H7 (cell line): ENCODE measurements at places on chromosomes 16 and 17.

- DNase-seq, result no peak
Measured at GRCh38 chr16:88809068-88809675, 2.6 kb downstream of the APRT start.

DNA sequence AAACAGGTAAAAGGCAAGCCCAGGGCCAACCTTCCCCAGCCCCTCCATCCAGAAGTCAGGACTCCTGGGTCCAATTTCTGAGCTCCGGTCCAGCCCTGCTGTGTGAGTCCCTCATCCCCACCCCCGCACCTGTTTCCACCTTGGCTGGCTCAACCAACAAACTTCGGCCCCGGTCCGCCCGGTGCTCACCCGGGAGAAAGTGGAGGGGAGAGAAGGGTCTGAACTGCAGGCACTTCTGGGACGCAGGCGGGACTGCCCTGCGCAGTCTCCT lies 541 bp downstream of the RHBDF2 start:
- no peak for DNase-seq

DNA sequence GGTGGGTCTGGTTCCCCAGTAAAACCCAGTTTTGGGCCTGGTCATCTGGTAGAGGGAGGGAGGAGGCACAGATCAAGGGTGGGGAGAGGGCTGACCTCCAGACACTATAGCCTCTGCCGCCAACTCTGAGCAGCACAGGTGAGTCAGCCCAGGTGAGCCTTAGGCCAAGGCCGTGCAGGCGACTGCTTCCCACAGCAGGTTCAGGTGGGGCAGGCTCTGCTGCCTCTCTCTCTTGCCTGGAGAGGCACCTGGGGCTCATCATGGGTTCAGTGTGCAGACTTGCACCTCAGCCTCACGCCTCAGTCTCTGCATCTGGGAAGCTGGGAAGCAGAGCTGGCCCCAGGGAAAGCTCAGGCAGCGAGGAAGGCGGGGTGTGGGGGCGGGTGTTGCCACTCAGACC lies 37.8 kb upstream of the IL34 start:
- DNase-seq, result no peak

DNA sequence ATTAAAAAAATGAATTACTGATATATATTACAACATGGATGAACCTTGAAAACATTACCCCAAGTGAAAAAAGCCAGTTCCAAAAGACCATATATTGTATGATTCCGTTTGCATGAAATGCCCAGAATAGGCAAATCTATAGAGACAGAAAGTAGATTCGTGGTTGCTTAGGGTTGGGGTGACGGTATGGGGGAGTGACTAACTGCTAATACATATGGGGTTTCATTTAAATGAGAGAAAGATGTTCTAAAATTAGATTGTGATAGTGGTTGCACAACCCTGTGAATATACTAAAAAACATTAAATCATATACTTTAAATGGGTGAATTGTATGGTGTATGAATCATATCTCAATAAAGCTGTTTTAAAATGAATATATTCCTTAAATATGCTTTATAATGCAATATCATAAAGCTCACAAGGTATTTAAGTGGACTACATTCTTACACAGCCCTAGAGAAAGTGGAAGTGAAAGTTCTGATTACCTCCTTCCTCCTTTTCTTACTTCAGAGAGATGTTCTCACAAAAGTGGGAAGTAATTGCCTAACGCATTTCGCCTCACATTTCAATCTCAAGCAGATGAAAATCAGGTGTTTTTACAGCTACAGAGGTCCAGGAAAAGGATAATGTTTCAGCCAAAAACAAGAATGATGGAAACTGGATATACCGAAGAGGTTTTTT lies 142.7 kb upstream of the GNAO1 start:
- no peak for DNase-seq

DNA sequence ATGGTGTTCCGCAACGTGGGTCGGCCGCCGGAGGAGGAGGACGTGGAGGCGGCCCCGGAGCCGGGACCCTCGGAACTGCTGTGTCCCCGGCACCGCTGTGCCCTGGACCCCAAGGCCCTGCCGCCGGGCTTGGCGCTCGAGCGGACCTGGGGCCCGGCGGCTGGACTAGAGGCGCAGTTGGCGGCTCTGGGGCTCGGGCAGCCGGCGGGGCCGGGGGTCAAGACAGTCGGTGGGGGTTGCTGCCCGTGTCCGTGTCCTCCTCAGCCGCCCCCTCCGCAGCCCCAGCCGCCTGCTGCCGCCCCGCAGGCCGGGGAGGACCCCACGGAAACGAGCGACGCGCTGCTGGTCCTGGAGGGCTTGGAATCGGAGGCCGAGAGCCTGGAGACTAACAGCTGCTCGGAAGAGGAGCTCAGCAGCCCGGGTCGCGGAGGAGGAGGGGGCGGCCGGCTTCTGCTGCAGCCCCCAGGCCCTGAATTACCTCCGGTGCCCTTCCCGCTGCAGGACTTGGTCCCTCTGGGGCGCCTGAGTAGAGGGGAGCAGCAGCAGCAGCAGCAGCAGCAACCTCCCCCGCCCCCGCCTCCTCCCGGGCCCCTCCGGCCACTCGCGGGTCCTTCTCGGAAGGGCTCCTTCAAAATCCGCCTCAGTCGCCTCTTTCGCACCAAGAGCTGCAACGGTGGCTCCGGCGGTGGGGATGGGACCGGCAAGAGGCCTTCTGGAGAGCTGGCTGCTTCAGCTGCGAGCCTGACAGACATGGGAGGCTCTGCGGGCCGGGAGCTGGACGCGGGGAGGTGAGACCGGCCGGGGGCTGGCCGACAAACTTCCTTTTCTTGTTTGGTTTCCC lies 821 bp downstream of the SOCS7 start:
- DNase-seq, result peak; percentile 69

- peak; percentile 78 for DNase-seq
Measured at GRCh38 chr16:71895679-71896365, 491 bp downstream of the IST1 start.

- DNase-seq, result no peak
Measured at GRCh38 chr16:22967521-22968095, 153.6 kb downstream of the HS3ST2 start.

- no peak for DNase-seq
Measured at GRCh38 chr17:83081684-83082201, 2.3 kb downstream of the METRNL start.

- DNase-seq, result no peak
Measured at GRCh38 chr16:76162046-76162445, 115.2 kb upstream of the CNTNAP4 start.

- no peak for DNase-seq
Measured at GRCh38 chr17:57629470-57629869, 115.6 kb downstream of the CCDC182 start.

DNA sequence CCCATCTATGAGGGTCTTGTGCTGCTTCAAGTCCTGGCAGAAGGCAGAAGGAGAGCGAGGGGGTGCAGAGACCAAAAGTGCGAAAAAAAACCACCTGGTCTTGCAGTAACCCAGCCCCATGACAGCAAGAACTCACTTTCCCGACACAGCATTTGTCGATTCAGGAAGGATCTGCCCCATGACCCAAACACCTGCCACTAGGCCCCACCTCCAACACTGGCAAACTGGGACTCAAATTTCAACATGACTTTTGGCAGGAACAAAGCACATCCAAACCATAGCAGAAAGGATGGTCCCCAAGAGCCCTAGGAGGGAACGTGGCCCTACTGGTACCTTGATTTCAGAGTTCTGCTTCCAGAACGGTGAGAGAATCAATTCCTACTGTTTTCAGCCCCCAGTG lies 34.7 kb upstream of the KLHDC4 start:
- no peak for DNase-seq

DNA sequence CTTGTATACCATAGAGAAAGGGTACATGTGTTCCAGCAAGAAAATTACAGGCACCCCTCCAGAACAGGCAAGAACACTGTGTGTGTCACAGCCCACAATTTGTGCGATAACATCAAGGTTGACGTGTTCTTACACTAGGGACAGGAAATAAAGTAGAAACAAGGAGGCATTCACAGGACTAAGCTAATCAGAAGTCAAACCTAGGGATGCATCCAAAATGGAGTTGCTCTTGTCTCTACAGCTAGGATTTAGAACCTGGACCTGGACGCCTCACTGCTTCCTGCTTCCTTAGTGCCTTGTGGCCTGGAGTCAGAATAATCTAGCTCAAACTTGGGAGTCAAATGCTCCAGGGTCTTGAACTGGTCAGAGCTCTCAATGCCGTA lies 41.3 kb downstream of the GINS3 start:
- no peak for DNase-seq

DNA sequence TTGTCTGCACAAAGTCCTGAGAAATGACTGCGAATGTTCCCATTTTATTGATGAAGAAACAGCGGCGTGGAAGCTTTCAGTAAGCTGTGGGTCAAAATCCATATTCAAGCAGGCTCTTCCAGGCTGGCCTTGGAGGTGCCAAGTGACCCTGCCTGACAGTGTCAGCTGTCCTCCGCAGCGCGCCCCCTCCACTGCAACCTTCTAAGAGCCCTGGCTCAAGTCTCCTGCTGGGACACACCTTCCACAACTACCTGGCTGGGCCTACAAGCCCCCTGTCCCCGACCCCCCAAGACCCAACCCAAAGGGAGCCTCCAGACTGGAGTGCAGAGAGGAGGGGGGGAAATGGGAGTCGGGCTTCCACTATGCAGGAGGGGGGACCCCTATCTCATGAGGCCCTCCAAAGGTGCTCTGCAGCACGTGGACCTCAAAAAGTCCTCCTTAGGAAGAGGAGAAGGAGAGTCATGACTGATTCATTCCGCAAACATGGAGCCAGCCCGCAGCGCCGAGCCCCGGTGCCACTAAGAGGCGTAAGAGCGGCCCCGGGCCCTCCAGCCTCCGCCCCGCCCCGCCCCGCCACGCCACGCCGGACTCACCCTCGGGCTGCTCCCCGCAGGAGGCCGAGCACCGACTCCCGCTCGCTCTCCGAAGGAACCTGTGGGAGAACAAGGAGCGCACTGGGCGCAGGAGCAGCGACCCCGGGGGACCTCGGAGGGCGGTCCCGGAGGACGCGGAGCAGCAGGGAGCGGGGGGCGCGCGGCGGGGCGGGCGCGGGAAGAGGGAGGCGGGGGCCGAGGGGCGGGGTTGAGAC lies 574 bp downstream of the MPP3 start:
- peak; percentile 88 for DNase-seq

GRCh38 chr17:57288773-57289121 lies 32.4 kb downstream of the MSI2 start:
- DNase-seq, result no peak

- DNase-seq, result peak; percentile 42
Measured at GRCh38 chr17:44379887-44380286, 9.6 kb downstream of the ITGA2B start.

GRCh38 chr17:54903375-54903774 lies 2.7 kb downstream of the TOM1L1 start:
- DNase-seq, result no peak

GRCh38 chr16:1494129-1494640 lies 1.0 kb downstream of the TELO2 start:
- peak; percentile 86 for DNase-seq

DNA sequence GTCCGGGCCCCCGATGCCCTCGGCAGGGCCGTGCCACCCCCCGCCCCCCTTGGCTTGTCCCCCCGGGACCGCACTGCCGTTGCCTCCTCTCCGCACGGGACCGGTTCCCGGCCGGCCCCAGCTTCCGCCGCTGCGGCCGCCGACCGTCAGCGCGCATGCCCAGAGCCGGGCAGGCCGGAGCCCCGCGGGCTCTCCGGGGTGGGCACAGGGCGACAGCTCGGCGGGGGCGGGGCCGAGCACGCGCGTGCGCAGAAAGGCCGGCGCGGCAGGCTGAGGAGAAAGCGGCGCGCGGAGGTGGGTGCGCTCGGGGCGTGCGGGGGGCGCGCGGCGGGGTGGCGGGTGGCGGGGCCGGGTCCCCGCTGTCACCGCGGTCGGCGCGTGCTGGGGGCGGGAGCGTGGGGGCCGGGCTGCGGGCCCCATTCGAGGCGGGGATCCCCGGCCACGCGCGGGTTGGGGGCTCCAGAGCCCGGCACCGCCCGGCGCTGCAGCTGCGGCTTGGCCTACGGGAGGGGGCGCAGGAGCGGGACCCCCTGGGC lies at the start of gene TBC1D24:
Gene TBC1D24 (plus strand): TSS at position 251 of the 536 bp plus-strand sequence. CDS start 21,022 bp downstream, outside the sequence.
- DNase-seq, result peak; percentile 100

- no peak for DNase-seq
Measured at GRCh38 chr17:53227514-53227913, 595.2 kb upstream of the KIF2B start.

GRCh38 chr16:24414534-24414933 lies 124.8 kb upstream of the RBBP6 start:
- no peak for DNase-seq

- DNase-seq, result no peak
Measured at GRCh38 chr17:33178681-33179080, 114.4 kb downstream of the ASIC2 start.

- no peak for DNase-seq
Measured at GRCh38 chr17:72498364-72499210, 377.8 kb downstream of the SOX9 start.

DNA sequence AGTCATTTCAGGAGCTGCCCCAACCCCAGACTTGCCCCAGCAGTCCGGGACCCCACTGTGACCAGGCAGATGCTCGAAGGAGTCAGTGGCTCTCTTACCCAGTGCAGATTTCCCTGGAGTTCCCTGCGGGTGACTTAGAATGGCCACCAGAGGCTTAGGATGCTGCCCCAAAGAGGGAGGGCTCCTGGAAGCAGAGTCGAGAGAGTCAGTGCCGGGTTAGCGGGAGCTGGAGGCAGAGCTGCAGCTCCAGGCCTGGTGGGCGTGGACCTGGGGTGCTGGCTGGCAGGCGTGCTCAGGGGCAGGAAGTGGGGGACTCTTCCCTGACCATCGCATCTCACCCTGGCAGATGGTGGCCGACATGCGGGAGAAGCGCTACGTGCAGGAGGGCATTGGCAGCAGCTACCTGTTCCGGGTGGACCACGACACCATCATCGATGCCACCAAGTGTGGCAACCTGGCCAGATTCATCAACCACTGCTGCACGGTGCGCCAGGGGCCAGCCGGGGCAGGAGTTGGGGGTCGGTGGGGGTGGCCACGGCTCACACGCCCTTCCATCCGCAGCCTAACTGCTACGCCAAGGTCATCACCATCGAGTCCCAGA lies 1.6 kb upstream of the HSD3B7 start:
- no peak for DNase-seq

DNA sequence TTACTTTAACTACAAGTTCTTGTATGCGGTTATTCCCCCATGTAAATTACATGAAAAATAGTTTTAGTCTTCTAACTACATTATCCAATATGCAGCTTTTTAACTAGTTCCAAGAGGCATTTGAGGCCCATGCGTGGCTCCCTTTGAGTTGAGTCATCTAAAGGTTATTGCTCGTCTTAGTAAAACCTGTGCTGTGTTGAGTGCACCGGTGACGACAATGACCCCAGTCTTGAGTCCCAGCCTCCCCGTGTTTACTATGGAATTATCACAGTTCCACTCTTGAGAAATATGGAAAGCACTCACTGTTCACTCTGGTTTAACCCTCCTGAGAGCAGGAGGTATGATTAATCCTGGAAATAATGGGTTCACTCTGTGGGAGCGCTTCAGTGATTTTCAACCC lies 119.2 kb downstream of the PITPNC1 start:
- DNase-seq, result no peak

- DNase-seq, result no peak
Measured at GRCh38 chr17:47945529-47946508, 4.4 kb downstream of the PNPO start.

- DNase-seq, result no peak
Measured at GRCh38 chr17:57441270-57441600, 184.9 kb downstream of the MSI2 start.
